ENCODE measurements at places on chromosomes 1 and 21. TPM values are rescaled to one million over a fixed set of nuclear protein-coding genes. Genes with fewer than 3 reads are reported as not detected.

The RPE65 gene
- total RNA-seq: not detected

The MCOLN2 gene
- total RNA-seq: 0.64 TPM

The PPFIA4 gene
- 4.0 TPM for total RNA-seq

The PEAR1 gene
- total RNA-seq: 50.7 TPM

The KIF14 gene
- total RNA-seq: 3.8 TPM

The KRTAP6-2 gene
- not detected for total RNA-seq

The AK5 gene
- not detected for total RNA-seq

The TMEM52 gene
- 0.92 TPM for total RNA-seq

The TOR1AIP2 gene
- total RNA-seq: 71.1 TPM

The CFHR2 gene
- not detected for total RNA-seq

The ARHGEF2 gene
- total RNA-seq: 244 TPM

The KRTAP21-2 gene
- total RNA-seq: not detected

- no peak for DNase-seq
Measured at GRCh38 chr1:39317111-39317510, 112.6 kb downstream of the MACF1 start.

GRCh38 chr1:221290669-221291068 lies 411.4 kb downstream of the HLX start:
- no peak for DNase-seq

GRCh38 chr1:112144733-112145426 lies 155.4 kb upstream of the KCND3 start:
- no peak for DNase-seq

GRCh38 chr21:42378418-42378817 lies 12.1 kb upstream of the TFF1 start:
- no peak for DNase-seq

DNA sequence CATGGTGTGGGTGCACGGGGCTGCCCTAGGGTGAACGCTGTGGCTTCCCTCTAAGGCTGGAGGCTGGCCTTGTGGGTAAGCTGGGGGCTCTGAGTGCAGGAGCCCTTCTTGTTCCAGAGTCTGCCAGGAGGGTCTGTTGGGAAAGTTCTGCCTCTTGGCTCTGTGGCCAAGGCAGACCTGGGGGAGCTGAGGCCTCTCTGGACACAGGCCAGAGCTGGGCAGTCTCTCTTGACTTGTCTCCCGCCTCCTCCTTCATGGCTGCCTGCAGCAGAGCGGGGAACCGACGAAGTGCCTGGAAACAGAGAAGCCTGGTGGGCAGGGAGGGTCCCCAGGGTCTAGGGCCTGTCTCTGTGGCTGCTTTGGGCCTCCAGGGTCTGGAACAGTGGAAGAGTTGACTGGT lies 30.3 kb upstream of the PEX10 start:
- no peak for DNase-seq

- DNase-seq: no peak
Measured at GRCh38 chr1:209318181-209319056, 265.1 kb upstream of the CAMK1G start.

DNA sequence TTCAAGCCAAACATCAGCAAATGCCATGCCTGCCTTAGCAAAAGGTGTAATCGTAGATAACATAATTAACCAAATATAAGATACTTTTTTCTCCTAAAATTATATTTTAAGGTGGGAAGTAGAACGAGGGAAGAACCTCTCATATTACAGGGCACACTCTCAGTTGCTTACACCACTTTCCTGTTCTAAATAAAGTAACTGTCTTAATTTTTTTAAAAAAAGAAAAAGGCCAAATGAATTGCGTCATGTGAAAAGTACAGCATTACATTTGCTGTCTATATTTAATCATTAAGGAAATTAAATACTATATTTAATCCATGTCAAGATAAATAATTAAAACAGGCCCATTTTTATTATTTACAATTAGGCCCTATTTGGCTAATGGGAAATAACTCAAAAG lies 23.7 kb downstream of the JAK1 start:
- no peak for DNase-seq

DNA sequence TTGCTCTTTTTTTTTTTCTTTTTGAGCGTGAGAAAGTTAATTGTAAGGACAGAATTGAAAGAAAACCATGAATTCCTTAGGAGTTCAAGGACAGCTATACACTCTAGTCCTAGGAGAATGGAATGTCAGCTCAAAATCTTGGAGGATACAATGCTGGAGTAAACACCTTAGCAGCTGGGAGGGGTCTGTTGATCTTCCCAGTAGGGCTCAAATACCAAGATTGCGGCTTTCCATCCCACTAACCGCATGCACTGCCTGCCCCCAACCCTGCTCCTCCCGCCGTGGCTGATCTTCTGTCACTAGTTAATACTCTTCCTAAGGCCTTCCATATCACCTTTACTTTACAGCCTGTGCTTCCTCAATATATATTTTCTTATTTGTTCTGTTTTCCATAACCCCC lies 2.6 kb upstream of the PDC start:
- no peak for DNase-seq

- no peak for DNase-seq
Measured at GRCh38 chr1:162022626-162023025, 1.0 kb downstream of the OLFML2B start.

- no peak for DNase-seq
Measured at GRCh38 chr1:100051401-100051800, 81.3 kb downstream of the SASS6 start.

DNA sequence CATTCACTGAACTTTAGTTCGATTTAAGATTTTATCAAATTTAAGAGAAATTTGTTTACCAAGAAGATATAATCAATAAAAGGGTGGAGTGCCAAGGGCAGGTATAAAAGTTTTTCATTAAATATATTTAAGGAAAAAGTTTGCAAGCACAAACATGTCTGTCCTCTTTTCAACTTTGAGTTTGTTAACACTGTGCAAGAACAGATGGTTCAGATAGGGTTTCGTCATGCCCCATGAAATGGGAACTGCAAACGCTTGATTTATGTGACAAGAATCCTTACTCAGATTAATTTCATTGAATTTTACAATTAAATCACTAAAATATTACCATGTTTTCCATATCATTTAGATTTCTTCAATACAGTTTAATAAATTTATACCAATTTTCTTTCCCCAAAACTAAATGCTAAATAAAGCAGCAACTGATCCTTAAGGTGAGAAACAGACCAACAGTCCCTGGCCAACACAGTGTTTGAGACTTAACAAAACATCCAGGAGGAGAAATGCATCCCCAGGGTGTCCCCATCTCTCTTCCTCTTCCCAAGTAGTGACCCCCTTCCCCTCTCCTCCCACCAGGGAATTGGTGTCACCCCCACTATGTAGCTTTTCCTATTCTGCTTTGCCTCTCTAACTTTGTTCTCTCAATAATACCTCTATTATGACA lies 292.9 kb downstream of the LTN1 start:
- no peak for DNase-seq

DNA sequence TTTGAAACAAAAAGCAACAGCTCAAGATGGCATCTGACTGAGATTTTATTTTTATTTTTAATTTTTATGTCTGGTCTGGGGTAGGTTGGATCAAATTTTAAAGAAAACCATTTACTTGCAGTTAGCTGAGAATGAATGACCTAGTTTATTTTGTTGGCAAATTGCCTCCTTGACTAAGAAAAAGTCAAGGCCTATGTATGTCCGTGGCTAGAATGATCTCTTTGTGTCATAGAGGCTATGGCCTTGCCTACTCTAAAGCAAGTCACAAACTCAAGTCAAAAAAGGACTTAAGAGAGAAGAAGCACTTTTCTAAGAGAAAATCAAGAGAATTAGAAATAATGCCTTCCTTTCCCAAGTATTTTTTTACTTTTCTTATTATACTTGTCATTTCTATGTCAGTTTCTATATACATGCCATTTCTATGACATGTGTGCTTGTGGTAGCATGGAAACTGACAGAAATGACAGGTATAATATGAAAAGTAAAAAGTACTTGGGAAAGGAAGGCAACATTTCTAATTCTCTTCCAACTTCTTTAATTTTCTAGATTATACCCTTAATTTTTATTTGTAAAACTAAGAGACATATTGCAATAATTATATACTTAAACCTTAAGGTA lies 136.7 kb downstream of the CENPF start:
- no peak for DNase-seq

- no peak for DNase-seq
Measured at GRCh38 chr21:36097427-36098181, 27.8 kb downstream of the CBR1 start.

- DNase-seq: no peak
Measured at GRCh38 chr1:26290882-26291261, 11.0 kb downstream of the SH3BGRL3 start.

GRCh38 chr21:43885721-43886120 lies 20.7 kb downstream of the AGPAT3 start:
- no peak for DNase-seq

GRCh38 chr1:26352338-26352679 lies 1.6 kb downstream of the CRYBG2 start:
- no peak for DNase-seq

DNA sequence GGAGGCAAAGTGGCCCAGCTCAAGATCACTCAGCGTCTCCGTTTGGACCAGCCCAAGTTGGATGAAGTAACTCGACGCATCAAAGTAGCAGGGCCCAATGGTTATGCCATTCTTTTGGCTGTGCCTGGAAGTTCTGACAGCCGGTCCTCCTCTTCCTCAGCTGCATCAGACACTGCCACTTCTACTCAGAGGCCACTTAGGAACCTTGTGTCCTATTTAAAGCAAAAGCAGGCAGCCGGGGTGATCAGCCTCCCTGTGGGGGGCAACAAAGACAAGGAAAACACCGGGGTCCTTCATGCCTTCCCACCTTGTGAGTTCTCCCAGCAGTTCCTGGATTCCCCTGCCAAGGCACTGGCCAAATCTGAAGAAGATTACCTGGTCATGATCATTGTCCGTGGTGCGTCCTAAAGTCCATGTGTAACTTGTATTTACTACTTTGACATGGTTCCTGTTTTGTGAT lies 2.7 kb downstream of the RBM15 start:
- no peak for DNase-seq

GRCh38 chr1:12371053-12371452 lies 141.2 kb downstream of the VPS13D start:
- DNase-seq: no peak

GRCh38 chr1:8862528-8862927 lies 16.0 kb downstream of the ENO1 start:
- peak; percentile 70 for DNase-seq

GRCh38 chr21:15568516-15568915 lies 161.3 kb upstream of the USP25 start:
- no peak for DNase-seq

GRCh38 chr1:101520302-101520701 lies 283.5 kb downstream of the S1PR1 start:
- peak; percentile 40 for DNase-seq

- no peak for DNase-seq
Measured at GRCh38 chr21:40717028-40717427, 129.9 kb downstream of the DSCAM start.

DNA sequence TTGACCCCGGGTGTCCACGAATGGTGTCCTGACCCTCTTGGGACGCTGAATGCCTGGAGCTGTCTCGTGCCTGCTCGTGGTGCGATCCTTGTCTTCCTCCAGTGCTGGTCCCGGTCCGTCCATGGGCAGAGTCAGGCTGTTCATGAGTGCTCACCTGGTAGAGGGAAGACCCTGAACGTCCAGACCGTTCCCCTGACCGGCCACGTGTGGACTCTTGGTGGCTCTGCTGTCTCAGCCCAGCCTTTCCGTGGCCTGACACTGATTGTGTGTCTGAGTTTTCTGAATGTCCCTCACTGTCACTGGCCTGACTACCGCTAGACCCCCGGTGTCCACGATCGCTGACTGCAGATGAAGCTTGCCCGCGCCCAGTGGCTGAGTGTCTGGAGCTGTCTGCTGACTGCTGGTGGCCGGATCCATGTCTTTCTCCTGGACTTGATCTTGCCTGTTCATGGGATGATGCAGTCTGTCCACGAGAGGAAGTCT lies 11.7 kb downstream of the FLG start:
- DNase-seq: no peak

- DNase-seq: no peak
Measured at GRCh38 chr1:207063014-207063413, 9.9 kb downstream of the PFKFB2 start.

GRCh38 chr1:178308438-178308837 lies 188.3 kb downstream of the CLEC20A start:
- no peak for DNase-seq

DNA sequence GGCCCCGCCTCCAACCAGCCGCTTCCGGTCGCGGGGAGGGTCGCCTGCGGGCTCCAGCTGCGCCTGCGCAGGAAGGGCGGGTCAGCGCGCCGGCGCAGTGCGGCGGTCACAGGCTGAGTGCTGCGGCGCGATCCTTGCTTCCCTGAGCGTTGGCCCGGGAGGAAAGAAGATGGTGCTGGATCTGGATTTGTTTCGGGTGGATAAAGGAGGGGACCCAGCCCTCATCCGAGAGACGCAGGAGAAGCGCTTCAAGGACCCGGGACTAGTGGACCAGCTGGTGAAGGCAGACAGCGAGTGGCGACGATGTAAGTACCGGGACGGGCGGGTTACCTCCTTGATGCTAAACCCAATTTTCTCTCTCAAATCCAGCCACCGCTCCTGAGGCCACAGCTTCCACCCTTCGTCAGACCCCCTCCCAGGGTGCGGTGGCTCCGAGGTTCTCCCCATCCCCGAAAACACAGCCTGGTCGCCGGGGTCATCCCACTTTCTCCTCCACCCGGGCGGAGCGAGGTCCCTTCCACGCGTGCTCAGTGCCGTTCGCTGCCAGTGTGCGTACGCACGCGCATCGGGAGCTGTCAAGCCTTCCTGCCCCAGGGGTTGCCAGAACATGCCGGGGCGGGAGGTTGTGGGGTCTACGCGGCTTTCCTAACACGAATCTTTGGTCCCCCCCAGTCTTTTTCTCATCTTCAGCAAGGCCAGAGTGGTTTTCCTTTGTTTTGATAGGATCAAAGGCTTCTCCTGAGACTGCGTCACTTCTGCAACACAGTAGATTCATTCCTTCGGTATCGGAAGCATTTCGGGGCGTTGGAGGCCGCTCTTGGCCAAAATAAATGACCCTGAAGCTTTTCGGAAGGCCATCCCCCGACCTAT lies at the start of gene SARS1:
Gene SARS1 (plus strand): TSS at position 95 of the 870 bp plus-strand sequence. CDS start 75 bp downstream, at position 170.
- DNase-seq: peak; percentile 91

GRCh38 chr1:43774359-43774758 lies 67.0 kb downstream of the ST3GAL3 start:
- no peak for DNase-seq

GRCh38 chr1:13951793-13952751 lies 252.1 kb downstream of the PRDM2 start:
- DNase-seq: no peak

DNA sequence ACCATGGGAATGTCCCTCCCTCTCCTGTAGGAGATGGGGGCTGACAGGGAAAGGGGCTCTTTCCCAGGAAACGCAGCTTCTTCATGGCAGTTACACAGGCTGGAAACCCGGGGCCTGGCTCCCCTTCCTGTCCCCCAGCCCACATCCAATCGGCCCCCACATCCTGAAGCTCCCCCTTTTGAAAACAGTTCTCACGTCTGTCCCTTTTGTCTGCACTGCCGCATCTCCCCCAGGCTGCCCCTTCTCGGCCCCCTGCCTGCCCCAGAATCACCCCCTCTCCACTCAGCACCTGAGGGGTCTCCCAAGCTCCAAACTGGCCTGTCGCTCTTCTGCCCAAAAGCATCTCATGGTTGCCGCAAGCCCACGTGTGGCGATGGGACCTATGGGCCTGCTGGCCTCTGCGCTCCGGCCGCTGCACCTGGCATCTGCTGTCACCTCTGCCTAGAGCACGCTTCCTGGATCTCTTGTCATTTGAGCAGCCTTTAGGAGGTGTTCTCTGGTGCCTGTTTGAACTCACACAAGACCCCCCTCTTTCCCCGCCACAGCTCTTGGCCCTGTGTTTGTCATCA lies 867 bp downstream of the SLC1A7 start:
- DNase-seq: no peak
